ENCODE measurements at places on chromosomes 4 and X.

- no peak for DNase-seq
Observed at GRCh38 chr4:123638834-123639233, 242.2 kb downstream of the SPRY1 start.

DNA sequence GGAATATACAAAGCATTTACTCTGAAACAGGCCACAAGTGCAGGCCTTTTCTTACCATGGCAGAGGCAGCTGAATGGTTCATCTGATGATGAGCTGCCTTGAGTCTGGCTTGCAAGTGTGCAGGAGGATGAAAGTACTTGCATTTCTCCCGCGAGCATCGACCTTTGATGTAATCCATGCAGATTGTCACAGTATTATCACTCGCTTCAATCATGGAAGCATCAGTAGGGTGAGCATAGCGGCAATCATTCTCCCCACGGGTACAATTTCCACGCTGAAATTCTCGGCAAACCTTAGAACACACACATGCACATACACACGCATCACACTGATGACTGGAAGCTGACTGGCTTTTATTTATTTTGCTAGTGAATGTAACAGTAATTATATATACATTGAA lies 98.0 kb downstream of the MBNL3 start:
- no peak for DNase-seq

GRCh38 chr4:74539044-74539790 lies 94.3 kb downstream of the AREG start:
- DNase-seq = no peak

- DNase-seq = peak; percentile 58
Observed at GRCh38 chrX:74383611-74384010, 37.7 kb upstream of the SLC16A2 start.

GRCh38 chrX:112043997-112044396 lies 38.6 kb downstream of the TRPC5 start:
- peak; percentile 2 for DNase-seq

DNA sequence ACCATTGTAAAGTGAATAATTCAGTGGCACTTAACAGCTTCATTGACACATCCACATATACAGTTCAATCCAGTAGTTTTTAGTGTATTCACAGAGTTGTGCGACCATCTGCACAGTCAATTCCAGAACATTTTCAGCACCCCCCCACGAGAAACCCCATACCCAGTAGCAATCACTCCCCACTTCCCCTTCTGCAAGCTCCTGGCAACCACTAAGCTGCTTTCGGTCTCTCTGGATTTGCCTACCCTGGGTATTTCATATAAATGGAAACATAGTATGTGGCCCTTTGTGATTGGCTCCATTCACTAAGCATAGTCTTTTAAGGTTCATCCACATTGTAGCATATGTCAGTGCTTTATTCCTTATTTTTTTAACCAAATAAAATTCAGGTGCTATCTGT lies 10.0 kb downstream of the MSL3 start:
- no peak for DNase-seq

GRCh38 chr4:107978716-107979451 lies 10.8 kb upstream of the HADH start:
- DNase-seq = no peak

DNA sequence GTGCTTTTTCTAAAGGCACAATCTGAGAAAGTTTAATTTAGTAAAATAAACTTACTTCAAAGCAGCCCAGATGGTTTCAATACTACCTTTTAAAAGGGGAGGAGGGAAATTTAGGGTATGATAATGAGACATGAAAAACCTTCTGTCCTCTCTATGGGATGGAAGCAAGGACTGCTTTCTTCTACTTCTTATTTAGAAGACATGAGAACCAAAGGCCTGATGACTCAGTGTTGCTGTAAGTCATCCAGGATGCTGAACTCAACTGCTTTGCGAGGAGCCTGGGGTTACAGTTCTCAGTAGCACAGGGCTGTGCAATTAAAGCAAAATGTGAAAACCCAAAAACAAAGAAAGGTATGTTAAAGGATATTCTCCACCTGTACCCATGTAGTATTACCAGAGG lies 140.8 kb upstream of the EDNRA start:
- peak; percentile 82 for DNase-seq

DNA sequence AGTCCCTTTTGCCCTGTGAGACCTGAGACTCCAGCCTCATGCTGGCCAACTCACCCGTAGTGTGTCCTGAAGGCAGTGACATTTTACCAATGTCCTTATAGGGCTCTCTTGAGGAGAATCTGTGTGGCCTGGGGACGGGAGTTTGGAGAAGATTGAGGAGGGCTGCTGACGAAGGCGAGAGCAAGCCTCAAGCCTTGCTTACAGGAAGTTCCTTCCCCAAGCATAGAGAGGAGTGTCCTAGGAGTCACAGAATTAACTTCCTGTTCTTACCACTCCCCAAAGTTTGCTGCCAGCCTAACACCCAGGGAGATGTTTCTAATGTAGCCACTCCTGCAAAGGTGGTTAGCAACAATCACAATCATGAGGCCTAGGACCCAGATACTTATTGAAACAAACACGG lies at the start of gene NXF3:
TSS of gene NXF3 (minus strand) at position 202 of the 400 bp plus-strand sequence. CDS start at position 82, 120 bp downstream.
- DNase-seq = no peak

GRCh38 chrX:12423346-12423745 lies 285.1 kb downstream of the FRMPD4 start:
- no peak for DNase-seq

GRCh38 chr4:121938282-121939092 lies 13.4 kb downstream of the TRPC3 start:
- peak; percentile 2 for DNase-seq

DNA sequence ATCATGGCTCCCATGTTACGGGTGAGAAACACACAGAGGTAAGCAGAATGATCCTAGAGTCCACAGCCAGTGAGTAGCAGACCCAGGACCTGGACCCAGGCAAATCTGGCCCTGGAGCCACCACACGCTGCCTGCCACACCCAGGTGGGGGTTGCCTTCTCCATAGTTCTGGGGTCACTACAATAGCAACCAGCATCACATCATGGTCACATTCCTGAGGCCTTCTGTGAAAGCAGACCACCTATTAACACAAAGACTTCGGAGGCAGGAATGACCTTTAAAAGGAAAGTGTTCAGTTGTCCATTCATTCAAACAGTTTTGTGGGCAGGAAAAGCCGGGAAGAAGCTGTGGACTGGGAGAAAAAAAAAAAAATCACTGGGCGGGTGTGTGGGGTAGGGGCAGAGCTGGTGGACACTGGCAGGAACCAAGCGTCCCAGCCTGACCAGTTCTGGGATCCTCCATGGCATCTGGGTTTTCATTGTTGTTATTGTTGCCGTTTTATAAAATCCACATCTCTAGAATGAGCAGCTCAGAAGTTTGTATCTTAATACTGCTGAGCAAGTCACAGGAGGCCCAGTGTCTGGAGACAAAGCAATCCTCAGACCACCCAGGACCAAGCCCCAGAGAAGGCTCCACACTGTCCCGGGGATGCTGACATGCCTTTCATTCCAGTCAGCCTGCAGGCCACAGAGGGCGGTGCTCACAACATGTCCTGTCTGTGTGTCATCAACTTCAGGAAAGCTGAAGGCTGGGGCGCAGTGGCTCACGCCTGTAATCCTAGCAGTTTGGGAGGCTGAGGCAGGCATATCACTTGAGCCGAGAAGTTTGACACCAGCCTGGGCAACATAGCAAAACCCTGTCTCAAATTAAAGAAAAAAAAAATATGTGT lies 67.0 kb downstream of the SEL1L3 start:
- peak; percentile 98 for DNase-seq

DNA sequence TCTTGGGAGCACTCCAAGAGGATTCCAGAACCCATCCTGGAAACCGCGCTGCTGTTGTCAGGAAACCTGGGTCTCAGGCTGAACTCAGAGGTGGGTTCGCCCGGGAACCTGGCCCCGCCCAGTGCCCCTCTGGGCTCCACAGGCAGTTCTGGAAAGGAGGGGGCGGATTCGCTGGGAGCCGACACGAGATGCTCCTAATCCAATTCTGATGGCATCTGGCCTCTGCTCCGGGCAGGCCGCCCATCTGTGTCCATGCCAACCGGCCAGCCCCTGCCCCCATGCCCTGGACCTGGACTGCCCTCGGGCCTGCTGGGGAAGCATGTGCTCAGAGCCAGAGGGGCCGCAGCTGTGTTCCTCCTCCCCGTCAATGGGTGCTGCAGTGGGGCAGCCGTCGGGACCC lies 21.0 kb downstream of the ATP2B3 start:
- DNase-seq = no peak

DNA sequence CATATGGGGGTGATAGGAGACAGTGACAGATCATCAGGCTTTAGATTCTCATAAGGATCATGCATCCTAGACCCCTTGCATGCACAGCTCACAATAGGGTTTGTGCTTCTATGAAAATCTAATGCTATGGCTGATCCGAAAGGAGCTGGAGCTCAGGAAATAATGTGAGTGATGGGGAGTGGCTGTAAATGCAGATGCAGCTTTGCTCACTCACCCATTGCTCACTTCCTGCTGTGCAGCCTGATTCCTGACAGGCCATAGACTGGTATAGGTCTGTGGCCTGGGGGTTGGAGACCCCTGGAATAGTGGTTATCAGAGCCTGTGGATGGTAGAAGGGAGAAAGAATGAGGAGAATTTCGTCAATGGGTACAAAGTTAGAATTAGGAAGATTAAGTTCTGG lies 2751.1 kb downstream of the ARAP2 start:
- peak; percentile 1 for DNase-seq

DNA sequence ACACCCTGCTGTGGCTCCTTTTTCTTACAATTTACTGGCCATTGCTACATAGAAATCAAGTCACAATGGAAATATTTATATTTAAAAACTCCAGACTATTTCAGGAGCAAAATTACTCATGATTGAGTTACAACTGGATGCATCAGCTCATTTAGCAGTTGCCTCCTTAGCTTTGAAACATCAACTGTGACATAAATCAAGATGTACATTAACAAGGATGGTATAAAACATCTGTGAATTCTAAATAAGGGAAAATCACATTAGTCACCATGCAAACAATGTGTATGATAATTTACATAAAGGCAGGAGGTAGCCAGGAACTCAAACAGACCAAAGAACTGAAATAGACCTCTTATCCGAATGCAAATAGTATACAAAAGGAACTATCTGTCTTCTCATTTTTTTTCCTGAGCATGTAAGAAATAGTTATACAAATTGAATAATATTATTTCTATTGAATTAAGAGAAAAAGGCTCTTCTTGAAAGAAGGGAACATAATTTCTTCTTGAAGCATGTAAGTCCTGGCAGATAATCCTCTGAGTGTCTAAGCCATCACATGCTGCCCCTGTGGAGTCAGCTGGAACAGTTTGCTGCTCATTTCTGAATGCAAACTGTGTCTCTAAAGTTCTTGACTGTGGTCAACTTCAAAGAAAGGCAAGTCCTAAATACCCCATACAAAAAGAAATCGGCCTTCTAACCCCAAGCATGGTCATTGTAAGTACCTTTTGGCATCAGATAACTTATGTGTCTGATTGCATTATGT lies 151.2 kb downstream of the NAA11 start:
- DNase-seq = no peak

DNA sequence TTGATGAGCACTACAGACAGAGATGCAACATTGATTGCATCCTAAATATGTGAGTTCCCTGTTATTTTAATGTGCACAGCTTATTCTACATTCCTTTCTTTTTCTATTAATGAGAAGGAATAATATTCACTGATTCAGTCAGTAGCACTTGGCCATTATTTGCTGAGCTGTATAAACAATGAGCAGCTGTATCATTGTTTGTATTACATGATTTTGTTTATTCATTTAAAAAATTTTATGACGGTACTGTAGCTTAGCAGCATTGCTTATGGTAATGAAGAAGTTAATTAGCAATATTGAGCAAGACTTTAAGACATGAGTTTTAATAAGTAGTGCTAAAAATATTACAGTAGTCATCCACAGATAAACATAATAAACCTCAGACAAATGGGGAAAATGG lies 582.0 kb downstream of the ADGRL3 start:
- DNase-seq = no peak

DNA sequence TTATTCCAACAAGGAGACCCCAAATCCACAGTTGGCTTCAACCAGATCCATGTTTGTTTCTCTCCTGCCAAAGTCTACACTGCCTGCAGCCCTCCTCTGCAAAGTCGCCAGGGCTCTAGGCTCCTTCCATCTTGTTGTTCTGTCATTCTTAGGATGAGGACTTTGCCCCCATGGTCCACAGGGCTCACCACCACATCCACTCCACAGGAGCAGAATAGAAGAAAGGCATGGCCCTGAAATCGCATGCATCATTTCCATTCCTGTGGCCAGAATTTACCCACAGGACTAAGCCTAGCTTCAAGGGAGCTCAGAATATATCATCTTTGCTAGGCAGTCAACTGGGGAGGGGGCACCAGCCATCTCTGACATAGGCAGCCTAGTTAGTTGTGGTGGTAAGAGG lies 254.7 kb downstream of the FBXW7 start:
- DNase-seq = no peak

DNA sequence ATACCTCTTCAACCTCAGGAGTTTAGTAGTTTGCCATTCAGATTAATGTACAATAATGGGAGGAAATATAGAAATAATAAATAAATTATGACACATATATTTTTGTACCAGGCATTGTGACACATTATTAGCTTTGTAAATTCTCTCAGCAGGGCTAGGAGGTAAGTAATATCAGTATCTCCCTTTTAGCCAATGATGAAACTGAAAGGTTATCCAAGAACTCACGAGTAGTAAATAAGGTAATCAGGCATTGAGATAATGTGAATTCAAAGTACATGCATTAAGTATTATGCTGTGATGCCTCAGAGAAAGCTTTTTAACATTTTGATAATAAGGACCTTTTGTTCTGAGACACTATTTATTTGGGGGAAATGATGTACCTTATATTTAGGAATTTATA lies 5.3 kb upstream of the ARAP2 start:
- no peak for DNase-seq

DNA sequence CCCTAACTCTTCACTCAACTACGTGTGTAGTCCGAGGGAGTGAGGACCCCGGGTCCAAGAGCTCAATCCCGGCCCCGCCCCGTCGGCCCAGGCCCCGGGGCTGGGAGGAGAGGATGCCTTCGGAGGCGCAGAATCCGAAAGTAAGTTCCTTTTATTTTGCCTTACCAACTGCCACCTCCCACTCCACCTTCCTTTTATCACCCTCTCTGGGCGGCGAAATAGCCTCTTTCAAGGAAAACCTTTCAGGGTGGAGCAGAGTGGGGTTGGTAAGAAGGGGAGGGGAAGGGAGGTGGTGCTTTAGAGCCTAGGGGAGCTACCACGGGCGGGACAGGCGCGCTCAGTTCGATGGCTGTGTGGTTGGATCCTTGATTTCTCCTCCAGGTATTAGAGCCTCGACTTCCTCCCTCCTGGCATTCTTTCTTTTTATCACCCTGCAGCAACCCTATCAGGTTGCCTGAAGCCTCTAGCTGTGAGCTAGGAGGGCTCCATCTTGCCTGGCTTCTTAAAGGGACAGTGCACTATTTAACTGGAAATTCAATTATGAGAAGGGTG lies 191.2 kb downstream of the RRAGB start:
- DNase-seq = peak; percentile 1

DNA sequence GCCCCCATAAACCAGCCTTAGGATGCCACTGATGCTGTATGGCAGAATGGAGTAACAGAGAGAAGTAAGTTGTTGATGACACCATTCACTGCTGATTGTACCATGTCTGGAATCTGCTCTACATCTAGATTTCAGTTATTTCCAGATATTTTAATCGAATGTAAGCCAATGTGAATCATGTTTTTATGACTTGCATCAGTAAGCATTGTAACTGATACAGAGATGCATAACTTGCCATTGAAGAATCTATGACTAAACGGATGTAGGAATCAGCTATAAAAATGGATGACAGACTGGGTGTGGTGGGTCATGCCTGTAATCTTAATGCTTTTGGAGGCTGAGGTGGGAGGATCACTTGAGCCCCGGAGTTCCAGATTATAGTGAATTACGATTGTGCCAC lies 161.0 kb upstream of the GATB start:
- peak; percentile 33 for DNase-seq

Data from fibroblast of skin of back (primary cell).